NCI-H1930 (cell line): ENCODE measurements at places on chromosomes 7 and 10.

GRCh38 chr7:80785276-80785675 is 133.6 kb downstream of the SEMA3C start:
- no peak for DNase-seq

DNA sequence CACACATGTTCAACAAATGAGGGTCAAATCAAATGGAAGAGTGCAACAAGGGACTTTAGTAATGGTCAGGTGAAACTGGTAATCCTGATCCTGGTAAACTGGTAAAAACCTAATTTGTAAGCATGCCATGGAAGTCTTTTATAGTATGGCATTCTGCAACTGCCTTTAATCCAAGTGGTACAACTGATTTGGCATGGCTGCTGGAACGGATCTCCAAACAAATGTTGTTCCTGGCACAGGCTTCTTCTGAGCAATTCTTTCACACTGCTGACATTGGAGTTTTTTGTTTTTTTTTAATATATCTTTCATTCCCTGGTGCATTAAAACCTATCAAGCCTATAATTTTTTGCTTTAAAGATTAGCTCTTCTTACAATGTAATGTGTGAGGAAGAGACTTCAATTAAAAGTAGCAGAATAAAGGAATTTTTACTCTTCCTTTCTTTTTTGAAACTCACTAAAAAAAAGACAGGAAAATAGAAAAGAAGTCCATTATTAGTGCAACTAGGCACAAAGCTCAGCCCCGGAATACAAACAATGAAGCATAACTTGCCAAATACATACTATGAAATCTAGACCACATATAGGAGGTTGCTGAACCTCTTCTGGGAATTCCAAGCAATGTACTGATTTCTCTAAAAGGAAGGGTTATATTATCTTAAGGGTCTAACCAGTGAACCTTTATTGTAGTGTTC is 79.3 kb upstream of the OIT3 start:
- no peak for DNase-seq

DNA sequence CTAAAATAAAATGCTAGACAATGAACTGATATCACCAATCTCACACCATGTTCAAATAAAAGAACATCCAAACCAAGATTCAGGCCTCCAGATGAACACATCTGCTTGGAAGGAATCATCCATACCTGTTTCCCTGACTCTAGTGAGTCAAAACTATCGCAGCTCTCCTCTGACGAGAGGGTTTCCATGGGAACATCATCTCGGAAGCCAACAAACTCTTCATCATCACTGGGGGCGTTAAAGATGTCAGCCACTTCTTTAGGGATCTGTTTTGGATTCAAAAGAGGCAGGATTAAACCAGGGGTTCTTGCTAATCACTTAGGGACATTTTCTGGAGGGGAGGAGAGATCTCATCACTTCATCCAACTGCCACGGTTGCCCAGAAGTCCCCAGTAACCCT is 29.1 kb downstream of the CDCA7L start:
- DNase-seq: no peak

GRCh38 chr10:131901181-131901829 is 497 bp downstream of the PPP2R2D start:
- no peak for DNase-seq

DNA sequence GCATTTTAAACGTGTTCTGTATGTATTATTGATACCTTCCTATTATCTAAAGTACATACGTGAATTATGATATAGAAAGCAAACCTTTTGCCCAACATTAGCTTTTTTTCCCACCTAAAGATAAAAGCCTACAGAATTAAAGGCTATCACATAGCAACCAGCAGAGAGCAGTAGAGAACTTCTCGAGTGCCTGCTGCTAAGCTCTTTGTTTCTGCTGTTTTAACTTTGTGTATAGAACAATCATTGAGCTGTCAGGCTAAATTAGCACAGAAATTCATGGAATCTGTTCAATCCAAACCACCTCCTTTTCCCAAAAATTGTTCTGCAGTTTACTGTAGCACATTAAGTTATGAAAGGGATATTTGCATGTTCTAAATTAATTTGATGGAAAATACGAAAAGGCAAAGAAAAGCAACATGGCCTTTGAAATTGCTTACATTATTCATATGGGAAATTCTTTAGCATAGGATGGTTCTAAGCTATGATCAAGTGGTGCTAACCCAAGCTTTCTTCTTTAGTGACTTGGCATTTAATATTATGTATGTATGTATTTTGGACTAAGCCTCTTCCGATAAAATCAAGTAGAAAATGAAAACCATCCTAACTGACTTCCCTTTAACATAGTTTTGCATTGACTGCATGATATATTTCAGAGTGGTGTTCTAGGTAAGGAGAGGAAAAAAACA is 1288.5 kb downstream of the GATA3 start:
- no peak for DNase-seq
